NCI-H1092 (cell line): ENCODE measurements at places on chromosomes 2 and 18.

GRCh38 chr2:20620696-20621365, 30.1 kb downstream of the HS1BP3 start:
- DNase-seq = no peak

DNA sequence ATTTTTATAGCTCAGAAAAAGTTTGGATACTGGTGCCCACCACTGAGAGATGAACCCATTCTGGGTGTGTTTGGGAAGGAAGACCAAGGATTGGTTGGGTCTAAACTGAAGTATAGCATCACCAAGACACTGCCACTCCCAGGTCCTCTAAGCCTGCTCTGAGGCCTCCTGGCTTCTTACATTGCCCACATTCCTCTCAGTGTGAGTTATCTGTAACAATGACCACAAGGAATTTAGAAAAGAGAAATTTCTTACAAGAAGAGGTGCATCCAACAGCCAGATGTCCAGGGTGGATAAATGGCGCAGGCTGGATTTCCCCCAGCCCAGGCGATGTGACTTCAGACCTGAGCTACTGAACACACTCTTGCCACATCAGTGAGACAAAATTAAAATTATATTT, 1.6 kb upstream of the GPR45 start:
- no peak for DNase-seq

DNA sequence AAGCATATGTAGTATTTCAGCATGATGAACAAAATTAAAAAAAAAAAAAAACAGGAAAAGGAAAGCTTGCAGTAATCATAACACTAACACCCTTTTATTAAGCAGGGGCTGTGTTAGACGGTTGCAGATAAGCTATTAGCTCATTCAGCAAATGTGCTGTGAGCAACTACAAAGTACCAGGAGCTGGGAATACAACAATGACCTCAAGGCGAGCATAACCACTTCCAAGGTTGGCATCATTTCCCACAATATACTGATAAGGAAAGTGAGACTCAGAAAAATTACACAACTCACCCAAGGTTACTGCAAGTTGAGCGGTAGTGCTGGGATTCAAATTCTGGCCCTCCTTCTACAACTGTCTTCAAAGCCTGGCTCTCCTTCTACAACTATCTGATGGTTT, 38.2 kb upstream of the ACTR3 start:
- no peak for DNase-seq

DNA sequence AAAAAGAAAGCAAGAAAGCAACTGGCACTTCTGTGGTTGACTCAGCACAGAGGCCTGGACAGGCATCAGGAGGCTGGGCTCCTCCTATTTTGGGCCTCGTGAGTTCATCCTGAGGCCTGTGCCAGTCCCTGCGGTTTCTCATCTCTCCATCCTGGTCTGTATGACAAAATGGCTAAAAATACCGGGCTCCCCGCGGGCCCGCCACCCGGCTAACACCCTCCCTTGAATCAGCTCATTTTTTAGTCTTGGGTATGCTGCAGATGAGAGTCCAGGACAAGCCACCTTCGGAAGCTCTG, 62.3 kb upstream of the YWHAQ start:
- no peak for DNase-seq

- DNase-seq = no peak
Measured at GRCh38 chr2:144020047-144020446, 499.9 kb downstream of the ZEB2 start.

- no peak for DNase-seq
Measured at GRCh38 chr2:85868822-85869221, 20.0 kb downstream of the ST3GAL5 start.

- no peak for DNase-seq
Measured at GRCh38 chr2:126839796-126840195, 58.9 kb upstream of the TEX51 start.

DNA sequence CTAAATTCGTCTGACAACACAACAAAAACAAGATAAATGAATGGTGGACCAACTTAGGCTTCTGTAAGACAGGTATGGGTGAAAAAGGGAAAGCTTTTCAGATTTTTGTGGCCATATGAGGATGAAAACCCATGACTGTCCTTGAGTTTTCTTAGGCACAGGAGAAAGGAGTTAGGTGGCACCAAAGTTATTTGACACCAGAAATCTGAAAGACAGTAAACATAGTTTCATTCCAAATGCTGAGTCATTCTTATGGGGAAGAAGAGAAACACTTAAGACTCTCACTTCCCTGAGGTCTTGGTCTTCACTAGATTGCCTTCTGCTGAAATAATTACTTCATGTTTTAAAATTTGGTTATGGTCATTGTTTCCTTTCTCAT, 5.2 kb upstream of the GPD2 start:
- no peak for DNase-seq

DNA sequence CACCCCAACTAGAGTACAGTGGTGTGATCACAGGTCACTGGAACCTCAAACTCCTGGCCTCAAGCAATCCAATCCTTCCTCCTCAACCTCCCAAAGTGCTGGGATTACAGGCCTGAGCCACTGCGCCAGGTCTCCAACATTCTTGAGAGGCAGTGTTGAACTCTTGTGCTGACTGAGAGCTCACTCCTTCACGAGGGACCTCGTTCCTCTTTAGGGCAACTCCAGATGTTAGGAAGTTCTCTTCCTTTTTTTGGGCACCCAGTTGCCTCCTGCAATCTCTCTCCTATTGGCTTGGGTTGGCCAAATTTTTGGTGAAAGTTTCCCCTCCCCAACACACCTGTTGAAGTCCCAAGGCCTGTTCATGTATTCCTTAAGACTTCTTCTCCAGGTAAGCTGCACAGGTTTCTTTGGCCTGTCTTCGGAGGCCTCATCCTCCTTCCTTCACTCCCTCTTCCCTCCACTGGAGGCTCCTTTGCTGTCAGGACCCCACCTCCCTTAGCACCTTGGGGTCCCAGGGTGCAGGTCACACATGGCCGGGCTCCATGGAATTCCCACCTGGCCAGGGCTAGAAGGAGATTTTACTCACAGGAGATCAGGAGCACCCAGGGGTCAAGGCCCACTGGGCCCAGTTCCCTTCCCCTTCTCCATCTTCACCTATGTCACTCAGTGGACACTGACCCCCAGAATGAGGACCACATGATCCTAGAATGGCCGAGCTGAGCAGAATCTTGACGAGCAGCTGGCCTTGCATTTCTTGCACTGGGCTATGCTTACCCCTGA, 94.6 kb upstream of the SMAD2 start:
- DNase-seq = no peak

- DNase-seq = no peak
Measured at GRCh38 chr18:79104137-79104536, 34.9 kb downstream of the ATP9B start.

GRCh38 chr2:233936089-233936488, 18.9 kb downstream of the TRPM8 start:
- no peak for DNase-seq

DNA sequence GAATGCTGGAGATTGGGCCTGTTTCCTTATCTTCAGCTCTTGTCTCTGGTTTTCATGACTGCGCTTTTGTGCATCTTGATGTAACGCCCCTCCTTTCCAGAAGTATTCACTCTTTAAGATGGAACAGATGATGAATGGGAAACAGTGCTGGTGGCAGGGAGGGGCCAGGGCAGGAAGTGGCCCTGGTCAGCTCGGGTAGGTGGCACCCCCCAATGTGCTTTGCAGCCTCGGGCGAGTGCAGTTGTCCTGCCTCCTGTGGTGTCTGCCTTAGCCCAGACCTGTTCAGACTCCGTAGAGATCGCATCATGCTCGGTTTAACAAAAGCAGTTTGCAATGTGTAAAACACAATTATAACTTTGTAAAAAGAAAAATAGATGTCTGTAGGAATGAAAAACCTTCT, 17.0 kb upstream of the MGAT4A start:
- DNase-seq = no peak

- no peak for DNase-seq
Measured at GRCh38 chr2:74191596-74192380, 6.6 kb upstream of the MTHFD2 start.

GRCh38 chr2:157363612-157364101, 38.0 kb upstream of the ERMN start:
- DNase-seq = no peak

DNA sequence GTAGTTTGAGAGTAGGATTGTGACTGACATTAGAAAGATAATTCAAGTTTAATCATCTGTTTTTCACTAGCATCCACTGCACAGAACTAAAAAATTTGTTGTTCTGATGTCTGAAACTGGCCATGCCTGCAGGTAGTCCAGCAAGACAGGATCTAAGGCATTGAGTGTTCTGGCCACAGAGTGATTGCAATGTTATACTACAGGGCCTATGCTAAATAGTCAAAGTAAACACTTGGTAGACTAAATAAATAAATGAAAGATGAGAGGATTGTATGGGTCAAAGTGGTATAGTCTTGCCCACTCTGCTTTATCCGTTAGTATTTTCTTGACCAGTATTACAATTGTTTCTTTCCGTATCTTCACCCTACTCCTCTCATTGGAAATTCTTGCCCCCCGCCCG, 27.6 kb upstream of the FANCL start:
- DNase-seq = no peak

DNA sequence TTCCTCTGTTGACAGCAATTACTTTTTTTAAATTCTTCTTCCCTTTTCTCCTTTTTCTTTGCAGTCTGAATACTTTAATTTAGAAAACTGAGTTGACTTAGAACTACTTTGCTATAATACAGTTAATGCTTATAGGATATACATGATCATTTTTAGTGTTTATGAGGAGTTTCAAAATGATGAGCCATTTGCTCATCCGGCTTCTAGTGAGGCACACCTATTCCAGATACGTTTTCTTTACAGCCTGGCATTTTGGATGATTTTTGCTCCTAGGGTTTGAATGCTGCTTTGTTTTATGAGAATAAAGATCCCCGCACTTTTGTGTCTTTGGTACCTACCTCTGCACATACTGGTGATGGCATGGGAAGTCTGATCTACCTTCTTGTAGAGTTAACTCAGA, 52.8 kb downstream of the EIF5B start:
- no peak for DNase-seq

- no peak for DNase-seq
Measured at GRCh38 chr2:158809816-158810215, 14.7 kb downstream of the DAPL1 start.

- DNase-seq = no peak
Measured at GRCh38 chr2:239008004-239008403, 160.1 kb downstream of the TWIST2 start.

- no peak for DNase-seq
Measured at GRCh38 chr2:2808551-2809058, 477.5 kb upstream of the MYT1L start.

DNA sequence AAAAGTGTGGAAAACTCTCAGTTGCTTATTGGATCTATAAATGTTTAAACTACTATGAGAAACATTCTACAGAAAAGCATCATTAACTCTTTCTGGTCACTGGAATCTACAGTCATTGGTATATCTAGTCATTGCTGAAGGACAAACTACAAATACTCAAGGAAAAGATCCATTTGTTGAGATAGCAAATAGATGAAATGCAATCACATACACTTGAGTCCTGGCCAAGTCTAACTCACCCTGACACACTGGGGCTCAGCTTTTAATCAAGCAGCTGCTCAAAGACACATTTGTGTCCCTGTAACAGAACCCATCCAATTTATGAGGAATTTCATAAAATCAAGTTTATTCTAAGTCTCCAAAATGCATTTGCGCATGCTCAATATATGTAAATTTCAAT, 68.7 kb downstream of the CDH2 start:
- DNase-seq = no peak

- no peak for DNase-seq
Measured at GRCh38 chr2:230721712-230722111, 9.1 kb downstream of the CAB39 start.

- DNase-seq = no peak
Measured at GRCh38 chr18:64119916-64120315, 29.0 kb downstream of the LINC00305 start.

- DNase-seq = no peak
Measured at GRCh38 chr2:222127660-222128059, 171.1 kb downstream of the PAX3 start.

DNA sequence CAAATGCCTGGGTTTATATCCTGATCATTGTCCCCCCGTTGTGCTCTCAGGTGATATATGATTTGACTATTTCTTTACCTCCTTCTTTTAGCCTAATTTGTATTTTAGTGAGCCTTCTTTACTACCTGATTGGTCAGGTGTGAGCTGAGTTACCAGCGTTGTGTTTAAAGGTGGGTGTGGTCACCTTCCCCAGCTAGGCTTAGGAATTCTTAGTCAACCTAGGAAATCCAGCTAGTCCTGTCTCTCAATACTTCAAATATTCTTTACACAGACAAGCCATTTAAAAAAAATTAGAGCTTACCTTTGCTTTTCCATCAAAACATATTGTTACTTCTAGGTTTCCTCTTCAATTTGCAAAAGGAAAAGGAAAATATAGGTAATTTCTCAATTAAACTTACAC, 30.2 kb downstream of the KYNU start:
- DNase-seq = no peak

GRCh38 chr18:32552421-32553030, 81.8 kb upstream of the GAREM1 start:
- DNase-seq = peak; percentile 74

DNA sequence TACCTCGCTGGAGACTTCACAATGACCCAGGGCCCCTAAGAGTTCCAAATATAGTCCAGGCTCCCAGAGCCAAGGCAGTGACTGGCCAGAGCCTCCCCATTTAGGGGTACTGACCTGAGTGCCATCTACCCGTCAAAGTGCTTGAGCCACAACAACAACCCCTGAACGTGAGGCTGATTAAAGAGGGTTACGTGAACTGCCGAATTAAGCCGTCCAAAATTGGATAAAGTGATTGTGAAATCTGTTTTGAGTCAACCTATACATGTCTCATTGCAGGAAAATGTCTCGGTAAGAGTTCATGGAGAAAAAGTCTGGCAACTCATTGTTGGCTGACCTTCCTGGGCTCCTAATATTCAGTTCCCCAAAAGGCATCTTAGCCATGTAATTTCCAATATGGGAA, 116.3 kb downstream of the TTC32 start:
- DNase-seq = no peak

DNA sequence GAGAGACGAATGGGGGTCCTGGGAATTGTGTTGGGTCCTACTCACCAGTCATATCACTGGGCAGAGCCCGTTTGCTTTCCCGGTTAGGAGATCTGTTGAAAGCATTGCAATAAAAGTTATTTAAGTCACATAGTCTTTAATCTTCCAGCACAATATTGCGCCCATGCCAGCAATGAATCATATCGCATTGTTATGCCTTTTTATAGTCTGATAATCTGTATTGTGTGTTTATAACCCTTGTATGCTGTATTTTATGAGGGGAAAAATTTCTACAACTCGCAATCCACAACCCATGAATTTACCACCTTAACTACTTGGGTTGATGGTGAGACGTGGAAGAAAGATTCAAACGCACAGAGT, 211.9 kb upstream of the SMIM21 start:
- DNase-seq = no peak
